T-helper 2 cell treated with Interferon-gamma antibody and Interleukin-4, amounts not matched to agents 100 ng/mL and 5 ng/mL, for 36 hours (primary cell): ENCODE measurements at places on chromosomes 5 and 9. TPM values are rescaled to one million over a fixed set of nuclear protein-coding genes. Genes with fewer than 3 reads are reported as not detected.

Gene ACOT12
- total RNA-seq: not detected in 2 replicates

Gene SH3RF2
- total RNA-seq: 0.14 and 0.45 TPM in 2 replicates

Gene AJM1
- total RNA-seq: 3.9 and 4.0 TPM in 2 replicates

Gene CCDC183
- total RNA-seq: 0.20 and 0.55 TPM in 2 replicates

Gene GLIPR2
- 66.3 and 67.7 TPM in 2 replicates for total RNA-seq

Gene CARTPT
- total RNA-seq: not detected in 2 replicates

Gene GPRIN1
- 2.1 and 2.4 TPM in 2 replicates for total RNA-seq

Gene INSL4
- not detected in 2 replicates for total RNA-seq

Gene PTGS1
- 0.43 and 0.45 TPM in 2 replicates for total RNA-seq

Gene LCN15
- total RNA-seq: not detected in 2 replicates

Gene SRD5A1
- total RNA-seq: 13.9 and 15.0 TPM in 2 replicates
